ENCODE measurements at places on chromosomes 7 and 10.

- DNase-seq: no peak
Measured at GRCh38 chr10:99266383-99266782, 30.7 kb upstream of the HPSE2 start.

GRCh38 chr10:24984906-24985305, 31.1 kb downstream of the ENKUR start:
- no peak for DNase-seq

DNA sequence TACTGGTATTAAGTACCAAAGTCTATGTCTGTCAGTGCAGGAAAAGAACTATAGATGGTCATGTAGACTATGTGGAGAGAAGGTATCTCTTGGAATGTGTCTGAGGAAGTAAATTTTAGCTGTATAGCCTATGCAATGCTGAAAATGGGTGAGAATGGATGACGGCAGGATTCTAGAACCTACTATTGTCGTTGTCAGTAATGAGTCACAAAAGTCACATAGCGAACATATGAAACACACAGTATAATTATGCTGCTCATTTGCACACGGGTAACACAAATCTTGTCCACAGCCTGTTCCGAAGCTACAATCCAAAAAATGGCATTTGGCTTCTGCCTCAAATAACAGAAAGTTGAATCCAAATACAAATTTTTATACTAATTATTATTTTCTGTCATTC, 33.6 kb upstream of the KMT2E start:
- no peak for DNase-seq

GRCh38 chr7:28478656-28479055, 66.3 kb downstream of the CREB5 start:
- no peak for DNase-seq

DNA sequence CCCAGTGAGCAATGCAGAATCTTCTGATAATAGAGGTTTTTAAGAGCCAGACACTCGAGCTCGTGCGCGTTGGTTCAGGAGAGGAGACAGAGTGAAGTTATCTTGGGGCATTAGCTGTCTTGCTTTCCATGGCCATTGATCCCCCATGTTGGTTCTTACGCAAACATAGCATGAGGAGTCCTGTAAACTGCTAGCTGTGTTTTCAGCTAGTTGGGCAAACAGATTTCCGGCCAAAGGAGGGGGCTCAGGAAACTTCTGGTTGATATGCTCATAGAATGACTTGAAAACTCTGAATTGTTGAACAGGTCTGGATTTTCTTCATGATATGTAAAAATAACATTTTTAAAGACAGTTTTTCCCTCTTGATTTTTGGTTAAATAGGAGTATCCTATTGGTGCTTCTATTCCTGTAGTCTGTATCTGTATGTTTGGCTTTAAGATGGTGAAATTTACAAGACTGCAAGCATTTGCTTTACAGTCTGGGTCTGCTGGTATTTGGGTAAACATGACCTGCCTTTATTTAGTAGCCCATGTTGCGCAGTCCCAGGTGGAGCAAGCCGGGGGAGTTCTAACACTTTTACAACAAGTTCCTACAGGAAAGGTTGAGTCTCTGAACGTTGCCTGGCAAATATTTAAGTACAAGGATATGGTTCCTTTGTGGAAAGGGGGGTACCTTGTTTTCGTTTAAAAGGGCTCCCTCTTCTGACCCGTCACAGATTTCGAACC, 218.4 kb upstream of the KCND2 start:
- no peak for DNase-seq

GRCh38 chr7:36260481-36260880, 107.4 kb downstream of the EEPD1 start:
- no peak for DNase-seq

GRCh38 chr7:129228633-129229032, 3.8 kb downstream of the AHCYL2 start:
- no peak for DNase-seq

DNA sequence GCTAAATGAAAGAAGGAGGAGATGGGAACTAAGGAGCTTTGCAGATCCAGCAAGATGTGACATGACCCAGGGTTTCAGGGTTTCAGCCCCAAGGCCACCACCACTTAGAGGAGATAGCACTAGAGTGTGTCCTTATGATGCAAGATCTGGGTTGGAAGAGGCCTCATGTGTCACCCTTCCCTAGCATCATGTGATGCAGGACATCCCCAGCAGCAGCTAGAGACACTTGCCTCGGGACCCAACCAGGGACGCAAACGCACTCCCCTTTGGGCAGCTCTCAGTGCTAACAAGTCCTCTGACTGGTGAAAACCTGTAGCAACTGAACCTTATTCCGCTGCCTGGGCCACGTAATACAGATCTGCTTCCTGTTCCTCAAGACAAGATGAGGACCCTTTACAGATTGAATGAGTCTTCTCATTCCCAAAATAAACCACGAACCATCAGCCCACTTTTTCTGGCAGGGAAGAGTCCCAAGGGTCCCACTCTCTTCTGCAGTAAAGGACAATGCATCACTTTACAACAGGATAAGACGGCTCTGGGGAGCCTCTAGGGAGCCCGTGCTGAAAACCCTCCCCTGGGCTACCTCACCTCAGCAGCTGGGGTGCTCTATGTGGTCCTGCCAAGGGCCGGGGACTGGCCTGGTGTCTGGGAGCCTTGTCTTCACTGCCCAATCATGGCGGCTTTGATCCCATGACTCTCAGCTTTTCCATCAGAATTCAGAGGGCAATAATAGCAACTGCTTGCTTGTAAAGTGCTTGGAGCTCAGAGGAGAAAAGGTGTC, 44.8 kb upstream of the GDF10 start:
- no peak for DNase-seq

- DNase-seq: no peak
Measured at GRCh38 chr7:130272381-130273080, 5.9 kb downstream of the CPA2 start.

DNA sequence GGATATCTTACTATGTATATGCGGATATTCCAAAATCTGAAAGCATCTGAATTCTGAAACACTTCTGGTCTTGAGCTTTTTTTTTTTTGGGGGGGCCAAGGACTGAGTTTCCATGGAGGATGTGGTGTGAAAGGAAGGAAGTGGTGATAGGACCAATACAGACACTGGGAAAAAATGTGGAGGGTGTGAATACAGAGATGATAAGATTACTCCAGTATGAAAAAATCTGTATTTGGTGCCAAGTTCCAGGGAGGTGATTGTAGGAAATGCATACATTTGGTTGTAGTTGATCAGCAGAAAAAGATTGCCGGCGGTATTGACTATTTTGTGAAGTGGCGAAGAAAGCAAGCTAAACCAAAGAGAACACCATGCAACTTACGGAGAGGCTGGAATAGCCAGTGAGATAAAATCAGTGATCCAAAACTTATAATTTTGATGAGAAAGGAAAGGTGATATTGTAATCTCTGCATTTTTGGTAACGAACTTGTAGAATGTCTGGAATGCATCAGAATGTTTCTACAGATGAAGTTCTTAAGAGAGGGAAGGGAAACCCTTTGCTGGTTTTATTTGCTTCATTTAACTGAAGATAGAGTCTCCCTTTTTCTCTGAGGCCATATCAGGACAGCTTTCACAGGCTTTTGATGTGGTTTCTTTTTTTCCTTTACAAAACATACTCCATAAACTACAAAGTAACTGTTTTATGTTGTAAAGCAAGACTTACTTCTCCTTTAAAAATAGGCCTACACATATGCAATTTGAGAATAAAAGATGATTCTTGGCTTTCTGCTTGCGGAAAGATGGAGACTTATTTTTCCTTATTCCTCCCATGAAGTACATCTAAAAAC, 6.0 kb downstream of the WDR37 start:
- DNase-seq: no peak

DNA sequence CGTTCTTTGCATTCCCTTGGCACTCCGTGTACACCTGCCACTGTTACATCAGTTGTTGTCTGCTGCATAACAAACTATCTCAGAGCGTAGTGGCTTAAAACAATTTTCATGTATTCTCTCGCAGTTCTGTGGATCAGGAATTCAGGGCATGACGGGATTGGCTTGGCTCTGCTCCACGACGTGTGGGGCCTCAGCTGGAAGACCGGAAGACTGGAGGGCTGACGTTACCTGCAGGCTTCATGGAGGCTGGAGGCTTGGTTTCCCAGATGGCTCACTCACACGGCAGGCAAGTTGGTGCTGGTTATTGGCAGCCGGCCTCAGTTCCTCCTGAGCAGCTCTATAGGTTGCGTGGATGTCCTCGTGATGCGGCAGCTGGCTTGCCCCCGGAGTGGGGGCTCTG, 25.5 kb downstream of the NYAP1 start:
- no peak for DNase-seq

GRCh38 chr10:52523696-52524095, 209.6 kb downstream of the DKK1 start:
- DNase-seq: no peak

GRCh38 chr7:157371296-157371695, 34.5 kb downstream of the DNAJB6 start:
- DNase-seq: no peak

- DNase-seq: no peak
Measured at GRCh38 chr7:12303062-12303461, 92.0 kb downstream of the TMEM106B start.

DNA sequence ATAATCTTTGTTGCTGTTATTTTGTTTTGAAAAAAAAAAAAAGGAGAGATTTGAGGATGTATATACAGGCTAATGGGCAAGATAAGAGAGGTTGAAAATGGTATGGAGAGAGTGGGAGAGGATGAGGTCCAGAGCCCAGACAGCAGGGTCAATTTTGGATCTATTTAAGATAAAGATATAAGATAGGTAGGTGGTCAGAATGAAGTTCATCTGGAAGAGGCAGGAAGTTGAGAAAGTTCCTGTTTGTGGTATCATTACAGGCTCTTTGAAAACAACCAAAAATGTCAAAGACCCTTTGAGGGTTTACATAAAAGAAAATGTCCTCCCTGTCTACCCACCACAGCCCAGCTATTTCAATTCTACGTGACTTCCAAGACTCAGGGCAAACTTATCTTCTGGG, 7.5 kb downstream of the CEP41 start:
- DNase-seq: no peak

DNA sequence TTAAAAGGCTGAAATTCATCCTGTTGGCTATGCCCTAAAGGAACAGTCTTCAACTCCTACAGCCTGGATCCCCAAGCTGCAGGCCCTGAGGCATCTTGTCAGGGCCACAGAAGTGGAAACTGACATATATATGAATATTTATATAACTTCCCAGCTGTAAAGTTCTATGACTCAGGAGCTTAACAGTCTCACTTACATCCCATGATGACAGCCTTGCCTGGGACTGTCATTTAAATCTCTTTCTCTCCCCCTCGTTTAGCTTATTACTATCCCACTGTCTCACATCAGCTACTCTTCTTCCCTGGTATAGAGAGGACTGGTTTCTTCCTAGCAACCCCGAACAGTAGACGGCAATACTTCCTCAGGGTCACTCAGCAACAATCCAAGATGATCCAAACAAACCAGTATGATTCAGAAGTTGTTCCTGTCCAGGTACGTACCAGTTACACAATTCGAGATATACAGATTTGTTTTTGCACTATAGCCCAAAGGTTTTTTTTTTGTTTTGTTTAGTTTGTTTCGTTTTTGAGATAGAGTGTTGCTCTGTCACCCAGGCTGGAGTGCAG, 22.7 kb downstream of the KIAA1549 start:
- DNase-seq: no peak

DNA sequence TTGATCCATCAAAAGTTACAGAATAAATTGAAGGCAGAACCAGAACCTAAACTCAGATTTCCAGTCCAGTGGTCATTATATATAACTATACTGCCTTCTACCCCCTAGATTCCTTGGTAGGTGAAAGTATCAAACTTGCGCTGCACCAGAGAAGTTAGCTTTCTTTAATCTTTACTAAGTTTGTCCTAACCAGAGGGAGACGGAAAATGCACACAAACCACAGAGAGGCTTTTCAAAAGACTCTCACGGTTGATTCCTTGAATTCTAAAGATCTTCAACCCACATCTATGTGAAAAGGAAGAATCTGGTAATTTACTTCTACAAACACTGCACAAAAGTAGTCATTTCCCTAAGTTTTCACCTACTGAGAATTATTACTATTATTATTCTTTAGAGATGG, 18.2 kb upstream of the KIAA1549 start:
- DNase-seq: no peak

GRCh38 chr10:117617659-117618058, 75.1 kb downstream of the EMX2 start:
- DNase-seq: no peak

DNA sequence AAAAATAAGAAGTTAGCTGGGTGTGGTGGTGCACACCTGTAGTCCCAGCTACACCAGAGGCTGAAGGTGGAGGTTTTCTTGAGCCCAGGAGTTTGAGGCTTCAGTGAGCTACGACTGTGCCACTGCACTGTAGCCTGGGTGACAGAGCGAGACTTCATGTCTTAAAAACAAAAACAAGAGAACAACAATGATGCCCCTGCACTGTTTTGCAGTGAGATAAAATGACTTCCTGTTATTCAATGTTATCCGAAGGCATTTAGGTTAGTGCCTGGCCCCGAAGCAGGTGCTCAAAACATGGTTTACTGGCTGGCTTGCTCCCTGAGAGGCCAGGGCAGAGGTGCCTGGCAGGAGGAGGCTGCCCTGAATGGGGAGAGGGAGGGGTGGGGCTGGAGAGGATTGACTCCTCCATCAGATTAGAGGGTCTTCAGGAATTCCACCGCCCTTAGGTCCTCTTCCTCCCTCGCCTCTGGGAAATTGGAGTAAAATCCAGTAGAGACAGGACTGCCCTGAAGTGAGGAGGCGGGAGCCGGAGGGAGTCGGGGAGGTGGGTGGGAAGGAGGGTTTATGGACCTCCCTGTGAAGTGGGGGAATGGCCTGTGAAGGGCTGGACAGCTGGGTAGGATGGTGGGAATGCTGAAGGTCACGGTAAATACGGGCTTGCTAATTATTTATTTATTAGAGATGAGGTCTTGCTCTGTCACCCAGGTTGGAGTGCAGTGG, 6.8 kb upstream of the CLDN4 start:
- DNase-seq: no peak

DNA sequence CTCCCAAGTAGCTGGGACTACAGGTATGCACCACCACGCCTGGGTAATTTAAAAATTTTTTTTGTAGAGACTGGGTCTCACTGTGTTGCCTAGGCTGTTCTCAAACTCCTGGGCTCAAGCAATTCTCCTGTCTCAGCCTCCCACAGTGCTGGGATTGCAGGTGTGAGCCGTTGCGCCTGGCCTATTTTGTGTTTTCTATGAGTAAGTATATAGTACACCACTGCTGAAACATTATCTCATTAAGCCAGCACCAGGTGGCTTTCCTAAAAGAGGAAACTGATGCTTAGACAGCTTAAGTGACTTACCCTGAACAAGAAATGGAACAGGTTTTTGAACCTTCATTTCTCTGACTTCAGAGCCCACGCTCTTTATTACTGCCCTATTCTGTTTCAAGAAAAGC, 7.8 kb upstream of the PTPN12 start:
- DNase-seq: no peak

- no peak for DNase-seq
Measured at GRCh38 chr10:30705625-30706149, 76.1 kb upstream of the LYZL2 start.

Data from nucleus accumbens (tissue), 56 donors.